ENCODE measurements at places on chromosomes 7 and 10. TPM values are rescaled to one million over a fixed set of nuclear protein-coding genes. Genes with fewer than 3 reads are reported as not detected.

PDE1C gene
- 5.5 TPM for total RNA-seq

FAM24B gene
- total RNA-seq, result 3.8 TPM

DNA sequence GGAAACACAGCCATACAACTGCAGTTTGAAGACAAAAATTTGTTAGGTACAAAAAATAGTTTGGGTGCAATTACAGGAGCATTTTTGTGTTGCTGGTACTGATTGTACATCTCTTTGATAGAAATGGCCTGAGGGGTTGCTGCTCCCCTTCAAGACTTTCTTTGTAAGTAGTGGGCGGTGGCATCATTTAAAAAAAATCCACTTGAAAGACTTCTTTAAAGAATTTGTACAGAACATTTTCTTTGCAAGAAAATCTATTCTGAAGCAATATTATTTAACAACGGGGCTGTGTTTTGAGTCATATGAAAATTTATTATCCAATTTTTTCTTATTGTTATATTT is 144.1 kb upstream of the CAV2 start:
- no peak for DNase-seq

- DNase-seq, result no peak
Observed at GRCh38 chr7:157989589-157989988, 598.0 kb downstream of the PTPRN2 start.

DNA sequence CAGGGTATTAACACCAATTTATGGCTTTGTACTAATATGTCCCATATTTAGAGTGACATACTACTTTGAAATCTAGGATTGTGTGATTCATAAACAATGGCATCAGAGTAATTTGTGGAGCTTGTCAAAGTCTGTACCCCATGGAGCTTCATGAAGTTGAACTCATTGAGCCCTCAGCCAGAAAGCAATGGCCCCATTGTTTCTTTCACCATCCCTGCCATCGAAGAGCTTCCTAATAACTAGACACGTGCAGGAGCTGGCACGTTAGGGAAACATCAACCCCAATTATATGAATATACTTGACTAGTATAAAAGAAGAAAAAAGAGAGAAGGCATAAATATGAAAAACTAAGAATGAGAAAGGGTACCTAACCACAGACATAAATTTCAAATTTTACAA is 206.6 kb downstream of the CXCL12 start:
- DNase-seq, result no peak

GRCh38 chr7:151541709-151542499 is 22.2 kb upstream of the RHEB start:
- no peak for DNase-seq

DNA sequence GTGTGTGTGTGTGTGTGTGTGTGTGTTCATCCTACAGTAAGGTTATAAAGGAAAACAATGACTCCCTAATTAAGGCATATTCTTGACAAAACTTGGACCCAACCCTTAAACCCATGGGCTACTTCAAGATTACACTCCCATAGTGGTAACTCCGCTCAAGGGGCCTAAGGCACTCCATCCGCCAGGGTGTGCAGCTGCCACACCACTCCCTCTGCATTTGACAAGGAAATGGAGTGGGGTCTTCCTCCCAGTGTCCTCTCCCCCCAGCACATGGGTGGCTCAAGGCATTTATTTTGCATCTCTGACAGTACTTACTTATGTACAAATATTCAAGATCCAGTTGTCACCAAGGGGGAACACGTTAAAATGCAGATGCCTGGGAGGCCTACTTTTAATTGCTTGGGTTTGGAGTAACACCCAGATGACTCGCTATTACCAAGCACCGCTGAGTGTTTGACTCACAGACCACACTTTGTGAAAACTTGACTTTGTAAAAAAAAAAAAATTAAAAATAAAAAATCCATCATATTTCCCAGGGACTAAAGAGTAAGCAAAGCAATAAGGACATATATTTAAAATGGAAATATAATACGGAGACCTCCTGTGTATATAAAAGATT is 53.0 kb upstream of the AGR3 start:
- no peak for DNase-seq

GRCh38 chr7:10429031-10429430 is 544.6 kb upstream of the PHF14 start:
- no peak for DNase-seq

GRCh38 chr7:936386-937054 is 18.0 kb downstream of the ADAP1 start:
- no peak for DNase-seq

- DNase-seq, result peak; percentile 26
Observed at GRCh38 chr10:127337801-127338200, 141.4 kb upstream of the INSYN2A start.

GRCh38 chr7:70621954-70622600 is 509.9 kb upstream of the GALNT17 start:
- no peak for DNase-seq

- DNase-seq, result peak; percentile 13
Observed at GRCh38 chr7:43585562-43585961, 2.7 kb downstream of the STK17A start.

DNA sequence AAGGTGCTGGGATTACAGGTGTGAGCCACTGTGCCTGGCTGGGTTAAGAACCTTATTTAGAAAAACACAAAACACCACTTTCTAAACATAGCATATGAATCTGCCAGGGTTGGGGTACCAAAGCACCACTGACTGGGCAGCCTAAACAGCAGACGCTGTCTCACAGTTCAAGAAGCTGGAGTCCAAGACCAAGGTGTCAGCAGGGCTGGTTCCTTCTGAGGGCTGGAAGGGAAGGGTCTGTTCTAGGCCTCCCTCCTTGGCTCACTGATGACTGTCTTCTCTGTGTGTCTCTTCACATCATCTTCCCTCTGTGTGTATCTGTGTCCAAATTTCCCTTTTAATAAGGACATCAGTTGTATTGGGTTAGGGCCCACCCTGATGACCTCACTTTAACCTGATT is 49.6 kb downstream of the HIPK2 start:
- no peak for DNase-seq

GRCh38 chr7:84194484-84195271 is at the start of gene SEMA3A:
Gene SEMA3A (minus strand): TSS chr7:84194789. CDS start chr7:84194586, 203 bp downstream.
- DNase-seq, result no peak

GRCh38 chr7:144632724-144633123 is 203.1 kb downstream of the TPK1 start:
- DNase-seq, result no peak

DNA sequence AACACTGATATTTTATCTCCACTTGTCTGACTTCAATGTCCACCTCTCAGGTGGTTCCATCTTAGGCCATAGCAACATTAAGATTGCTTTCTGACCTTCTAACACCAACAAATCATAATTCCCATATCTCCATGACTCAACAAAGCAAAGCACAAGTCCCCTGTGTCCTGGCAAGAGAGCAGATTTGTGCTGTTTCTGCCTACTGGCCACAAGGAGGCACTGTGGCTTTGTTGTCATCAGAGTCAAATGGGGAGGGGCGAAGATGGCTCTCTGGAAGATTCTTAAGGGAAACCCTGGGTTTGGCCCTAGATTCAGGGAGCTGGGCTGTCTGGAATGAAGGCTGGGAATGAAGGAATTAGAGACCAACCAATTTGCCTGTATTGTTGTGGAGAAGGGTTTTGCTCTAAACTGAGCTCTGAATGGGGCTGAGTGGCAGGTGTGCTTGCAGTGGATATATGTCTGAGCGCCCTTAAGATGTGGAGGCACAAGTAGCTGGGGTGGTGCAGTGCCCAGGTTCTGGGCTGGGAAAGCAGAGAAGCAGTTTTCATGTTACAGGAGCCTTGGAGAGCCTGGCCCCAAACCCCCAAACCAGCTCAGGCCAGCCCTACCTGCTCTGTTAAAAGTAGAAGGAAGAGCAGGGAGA is 154.8 kb upstream of the PRSS58 start:
- no peak for DNase-seq

GRCh38 chr10:110353244-110354119 is 48.8 kb upstream of the SMNDC1 start:
- no peak for DNase-seq

Data from kidney (tissue), 22 donors.